ENCODE measurements at places on chromosomes 5 and 9. TPM values are rescaled to one million over a fixed set of nuclear protein-coding genes. Genes with fewer than 3 reads are reported as not detected.

The ORM2 gene
- not detected for total RNA-seq

The GLE1 gene
- 23.6 TPM for total RNA-seq

DNA sequence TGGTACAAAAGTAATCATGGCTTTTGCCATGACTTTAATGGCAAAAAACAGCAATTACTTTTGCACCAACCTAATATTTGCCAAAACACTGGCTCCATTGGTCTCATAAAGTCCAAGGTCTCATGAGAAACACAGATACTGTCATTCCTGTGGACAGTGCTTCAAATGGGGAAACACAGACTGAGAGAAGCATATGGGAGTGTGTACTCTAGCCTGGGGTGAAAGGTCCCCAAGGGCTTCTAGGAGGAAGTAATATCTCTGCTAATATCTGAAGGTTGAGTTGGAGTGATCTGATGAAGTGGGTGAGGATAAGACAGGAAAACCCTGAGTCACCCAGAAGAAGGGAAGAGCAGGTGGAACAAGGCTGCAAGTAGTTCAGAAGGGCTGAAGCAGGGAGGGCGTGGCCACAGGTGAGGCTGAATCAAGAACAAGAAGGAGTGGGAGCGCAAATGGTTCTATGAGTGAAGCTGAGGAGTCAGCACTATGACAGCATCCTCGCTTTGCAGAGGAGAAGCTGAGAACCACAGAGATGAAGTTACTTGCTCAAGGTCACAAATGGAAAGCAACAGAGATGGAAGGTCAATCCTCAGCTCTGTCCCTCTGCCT is 164.1 kb downstream of the ASTN2 start:
- no peak for DNase-seq

DNA sequence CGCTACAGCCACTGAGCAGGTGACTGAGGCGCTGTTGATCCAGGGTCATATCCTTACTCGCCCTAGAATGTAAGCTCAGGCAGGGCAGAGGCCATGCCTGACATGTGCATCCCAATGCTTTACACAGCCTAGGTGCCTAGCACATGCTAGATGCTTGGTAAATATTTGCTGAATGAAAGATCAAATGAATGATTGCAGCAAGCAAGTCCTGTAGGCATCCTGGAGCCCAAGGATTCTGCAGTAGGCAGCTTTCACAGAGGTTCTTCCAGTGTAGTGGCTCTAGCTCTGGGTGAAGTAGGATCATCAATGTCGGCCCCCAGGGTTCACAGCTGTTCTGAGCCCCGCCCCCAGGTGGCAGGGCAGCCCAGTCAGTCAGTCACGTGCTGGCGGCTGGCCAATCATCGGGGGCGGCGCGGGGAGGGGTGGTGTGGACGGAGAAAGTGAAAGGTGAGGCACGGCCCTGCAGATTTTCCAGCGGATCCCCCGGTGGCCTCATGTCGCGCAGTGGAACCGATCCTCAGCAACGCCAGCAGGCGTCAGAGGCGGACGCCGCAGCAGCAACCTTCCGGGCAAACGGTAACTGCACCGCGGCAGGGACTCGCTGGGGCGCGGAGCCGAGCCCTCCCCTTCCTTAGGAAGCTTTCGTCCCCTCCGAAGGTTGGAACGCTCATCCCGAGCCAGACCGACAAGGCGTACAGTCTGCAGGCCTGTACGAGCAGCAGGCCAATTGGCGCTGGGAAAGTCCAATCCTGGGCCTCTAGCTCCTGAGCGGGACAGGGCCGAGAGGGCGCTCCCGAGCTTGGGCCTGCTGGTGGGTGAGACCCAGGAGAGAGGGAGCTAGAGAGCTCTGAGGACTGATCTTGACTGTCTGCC is at the start of gene GALT:
TSS of gene GALT (plus strand) at position 465 of the 873 bp plus-strand sequence. CDS start at position 495, 30 bp downstream.
- DNase-seq: peak; percentile 80

GRCh38 chr9:87554171-87554910 is 56.7 kb downstream of the DAPK1 start:
- no peak for DNase-seq
